Kidney (tissue), 22 donors: ENCODE measurements at places on chromosomes 12 and 14. TPM values are rescaled to one million over a fixed set of nuclear protein-coding genes. Genes with fewer than 3 reads are reported as not detected.

- DNase-seq, result no peak
Observed at GRCh38 chr12:14795028-14795448, 8.2 kb downstream of the WBP11 start.

- no peak for DNase-seq
Observed at GRCh38 chr12:117097159-117097558, 2.1 kb downstream of the TESC start.

The L3HYPDH gene
- 31.3 TPM for total RNA-seq

DNA sequence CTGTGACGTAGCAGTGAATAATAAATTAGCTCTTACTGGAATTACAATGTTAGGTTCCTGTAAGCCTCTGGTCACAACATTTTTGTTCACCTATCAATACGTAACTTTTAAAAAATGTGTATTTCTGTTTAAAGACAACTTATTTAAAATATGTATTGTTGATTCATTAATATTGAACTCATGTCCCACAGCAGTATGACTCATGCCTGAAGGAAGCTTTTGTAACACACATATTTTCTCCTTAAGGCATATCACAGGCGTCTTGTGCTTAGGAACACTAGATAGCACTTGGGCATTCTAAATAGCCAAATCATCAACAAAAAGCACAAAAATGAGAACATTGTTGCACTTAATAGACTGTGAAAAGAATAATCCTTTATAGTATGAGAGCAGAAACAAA, 92.5 kb downstream of the GPHN start:
- DNase-seq, result no peak

The RNASE3 gene
- 0.38 TPM for total RNA-seq

DNA sequence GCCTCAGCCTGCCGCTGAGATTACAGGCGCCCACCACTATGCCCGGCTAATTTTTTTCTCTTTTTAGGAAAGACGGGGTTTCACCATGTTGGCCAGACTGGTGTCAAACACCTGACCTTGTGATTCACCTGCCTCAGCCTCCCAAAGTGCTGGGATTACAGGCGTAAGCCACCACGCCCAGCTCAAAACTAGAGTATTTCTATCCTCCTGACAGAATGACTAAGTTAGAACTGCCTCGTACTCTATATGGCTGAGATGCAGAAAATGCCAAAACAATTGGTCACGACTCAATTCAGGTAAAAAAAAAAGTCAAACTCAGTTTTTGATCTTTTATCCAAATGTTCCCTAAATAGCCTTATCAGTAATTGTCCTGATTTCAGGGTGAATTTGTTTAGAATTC, 11.1 kb downstream of the AKAP5 start:
- DNase-seq, result no peak

The PROX2 gene
- total RNA-seq, result not detected

GRCh38 chr12:80715713-80716249, 931 bp upstream of the MYF5 start:
- DNase-seq, result peak; percentile 30

GRCh38 chr14:104970231-104971068, 7.7 kb downstream of the AHNAK2 start:
- no peak for DNase-seq

The NKX2-1 gene
- total RNA-seq, result not detected

DNA sequence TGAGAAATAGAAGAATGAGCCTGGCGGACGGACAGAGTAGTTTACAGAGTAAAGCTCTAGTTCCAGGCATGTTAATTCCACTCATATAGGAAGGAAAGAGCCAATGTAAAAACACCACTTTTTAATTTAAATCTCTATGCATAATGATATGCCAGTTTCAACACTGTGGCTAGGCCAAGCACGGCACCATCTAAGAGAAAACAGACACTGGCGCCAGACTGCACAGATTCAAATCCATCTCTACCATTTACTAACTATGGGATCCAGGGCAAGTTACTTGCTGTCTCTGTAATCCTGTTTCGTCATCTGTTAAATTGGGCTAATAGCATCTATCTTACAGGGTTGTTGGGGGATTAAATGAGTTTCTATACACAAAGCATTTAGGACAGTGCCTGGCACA, 27.5 kb downstream of the RMST start:
- no peak for DNase-seq

DNA sequence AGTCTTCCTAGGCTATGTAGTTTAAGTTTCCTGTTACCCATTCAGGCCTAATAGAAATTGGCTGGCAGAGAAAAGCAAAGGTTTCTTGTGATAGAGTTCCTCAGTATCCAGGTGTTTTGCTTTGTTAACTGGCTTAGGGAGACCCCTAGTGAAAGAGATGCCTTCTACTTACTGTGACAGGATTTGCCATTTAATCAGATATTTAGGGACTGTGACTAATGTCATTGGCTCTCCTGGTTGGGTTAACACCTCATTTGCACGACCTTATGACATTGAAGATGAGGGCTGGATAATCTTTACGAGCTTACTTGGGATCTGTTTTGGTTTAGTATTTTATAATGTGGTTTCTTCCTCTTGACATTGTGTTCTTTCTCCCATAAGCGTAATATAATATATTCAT, 5.8 kb downstream of the MON2 start:
- DNase-seq, result no peak

DNA sequence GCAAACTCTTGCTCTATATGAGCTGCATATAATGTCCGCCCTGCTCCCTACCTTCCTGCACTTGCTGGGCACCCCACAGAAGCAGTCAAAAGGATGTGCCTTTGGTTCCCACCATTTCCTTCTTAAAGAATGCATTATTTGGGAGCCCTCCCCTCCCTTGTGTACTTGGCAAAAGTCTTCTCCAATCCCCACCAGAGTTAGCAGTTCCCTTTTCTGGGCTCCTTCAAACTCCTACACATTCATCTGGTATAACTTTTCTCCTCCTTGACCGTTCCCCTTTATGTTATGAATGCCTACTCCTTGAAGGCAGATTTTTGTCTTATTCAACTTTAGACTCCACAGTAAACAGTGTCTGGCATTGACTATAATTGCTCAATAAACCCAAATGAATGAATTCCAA, 27.8 kb downstream of the AREL1 start:
- no peak for DNase-seq

DNA sequence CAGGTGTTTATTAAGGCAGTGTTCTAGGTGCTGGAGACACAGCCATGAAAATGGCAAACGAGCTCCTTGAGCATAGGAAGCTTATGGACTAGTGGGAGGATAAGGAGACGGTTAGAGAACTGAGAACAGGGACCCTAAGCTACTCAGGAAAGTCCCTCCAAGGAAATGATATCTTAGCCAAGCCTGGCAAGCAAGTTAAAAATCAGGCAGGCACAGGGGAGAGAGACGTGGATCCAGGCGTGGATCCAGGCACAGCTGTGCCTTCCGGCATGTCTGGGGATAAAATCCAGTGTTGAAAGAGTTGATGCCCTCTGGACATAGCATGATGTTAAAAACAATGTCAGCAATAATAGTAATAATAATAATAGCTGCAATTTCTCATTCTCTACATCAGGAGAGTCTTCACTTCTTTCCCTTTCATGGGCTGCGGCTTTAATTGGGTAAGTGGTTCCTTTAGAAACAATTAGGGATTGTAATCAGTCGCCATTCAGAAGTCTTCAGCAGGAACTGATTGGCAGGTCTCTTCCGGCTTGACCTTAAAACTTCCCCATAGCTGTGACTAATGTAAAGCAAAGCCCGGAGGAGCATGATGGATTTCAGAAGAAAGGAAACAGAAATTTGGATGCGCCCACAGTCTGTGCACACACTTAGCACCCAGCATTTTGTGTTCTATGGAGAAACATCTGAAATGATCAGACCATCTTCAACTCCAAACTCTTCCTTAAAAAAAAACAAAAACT, 230.2 kb downstream of the SLC41A2 start:
- DNase-seq, result no peak
